ENCODE measurements at places on chromosomes 4 and X.
A peak's percentile ranks its signal among the peaks of the same experiment; 100 is the strongest.

DNA sequence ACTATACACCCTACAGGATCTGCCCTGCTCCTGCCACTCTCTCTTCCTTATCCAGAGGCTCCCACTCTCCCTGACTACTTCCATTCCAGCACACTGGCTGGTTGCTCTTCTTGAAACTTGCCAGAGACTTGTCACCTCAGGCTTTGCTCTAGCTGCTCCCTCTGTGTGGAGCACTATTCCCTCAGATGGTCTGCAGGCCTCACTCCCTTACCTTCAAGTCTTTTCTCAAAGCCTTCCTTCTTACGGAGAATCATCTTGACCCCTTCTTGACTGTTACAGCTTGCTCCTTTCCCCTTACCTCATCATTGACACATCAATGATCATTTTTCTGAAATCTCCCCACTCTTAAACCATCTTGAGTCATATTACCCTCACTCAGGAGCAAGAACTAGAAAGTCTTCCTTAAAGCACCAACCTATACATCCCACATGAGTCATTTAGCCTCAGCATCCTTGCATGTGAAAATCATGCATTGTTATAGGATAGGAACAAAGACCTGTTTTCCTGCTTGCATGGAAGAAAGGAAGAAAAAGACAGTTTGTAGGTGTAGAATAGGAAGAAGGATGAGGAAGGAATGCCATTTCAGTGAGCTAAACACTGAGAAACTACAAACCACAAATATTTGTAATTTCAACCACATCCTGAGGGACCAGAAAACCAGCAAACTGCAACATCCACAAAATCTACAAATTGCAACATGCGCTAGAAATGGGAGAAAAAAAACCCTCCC, 55.7 kb downstream of the ANTXR2 start:
- H3K27ac ChIP-seq = no peak overlapping the region
- H3K4me3 ChIP-seq = no peak overlapping the region

DNA sequence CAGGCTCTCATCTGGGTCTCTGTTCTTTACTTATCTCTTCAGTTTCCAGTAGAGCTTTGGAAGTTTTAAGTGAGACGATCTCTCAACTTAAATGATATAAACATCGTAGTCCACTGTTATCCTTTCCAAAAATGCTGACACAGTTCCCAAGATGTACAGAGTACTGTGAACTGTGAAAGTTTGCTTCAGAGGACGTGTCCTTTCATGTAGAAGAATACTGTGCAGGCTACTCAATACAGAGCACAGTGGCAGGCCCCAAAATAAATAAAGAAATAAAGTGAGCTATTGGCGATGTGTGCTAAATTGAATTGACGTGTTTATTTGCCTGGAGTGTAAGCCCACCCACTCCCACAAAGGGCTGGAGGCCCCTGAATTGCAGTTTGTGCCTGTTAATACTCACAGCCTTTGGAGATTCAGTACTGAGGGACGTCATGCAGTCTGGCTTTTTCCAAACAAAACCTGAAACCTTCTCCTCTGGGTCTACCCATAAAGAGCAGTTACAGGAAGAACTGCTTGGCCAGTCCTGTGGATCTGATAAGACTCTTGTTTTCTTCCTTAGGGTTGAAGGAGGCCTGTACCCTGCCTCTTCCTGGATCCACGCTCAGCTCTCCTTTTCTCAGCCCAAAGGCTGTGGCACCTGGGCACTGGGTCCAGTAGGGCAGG, 66.1 kb downstream of the SOWAHB start:
- no peak for DNase-seq
- H3K27ac ChIP-seq = peak overlapping the region; percentile 75
- no peaks in the 10 kb centered on the region for H3K27me3 ChIP-seq

- H3K27me3 ChIP-seq = no peaks in the 10 kb centered on the region
- H3K27ac ChIP-seq = no peak overlapping the region
- no peak for DNase-seq
- no peak overlapping the region for H3K4me3 ChIP-seq
- H3K36me3 ChIP-seq = peaks cover 48% of the 10 kb centered on the region
Measured at GRCh38 chr4:103168993-103169392, 29.1 kb downstream of the CENPE start.

DNA sequence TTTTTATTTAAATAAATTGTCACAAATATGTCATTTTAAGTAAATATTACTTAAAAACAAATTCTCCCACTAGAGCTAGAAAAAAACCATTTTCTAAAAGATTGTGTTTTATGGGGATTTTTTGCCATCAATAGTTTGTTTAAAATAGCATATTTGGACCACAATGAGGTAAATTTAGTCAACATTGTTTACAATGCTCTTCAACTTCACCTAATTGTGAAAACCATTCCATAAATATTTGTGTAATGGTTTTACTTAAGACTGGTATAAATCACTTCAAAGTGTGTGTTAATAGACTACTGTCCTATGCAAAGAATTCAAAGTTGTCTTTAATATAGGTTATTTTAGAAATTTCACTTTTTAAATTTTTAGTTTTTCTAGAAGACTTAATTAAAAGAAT, 1004.2 kb downstream of the PCDH18 start:
- H3K4me3 ChIP-seq = no peak overlapping the region
- H3K27me3 ChIP-seq = no peaks in the 10 kb centered on the region
- DNase-seq = no peak
- no peaks in the 10 kb centered on the region for H3K4me1 ChIP-seq
- no peaks in the 10 kb centered on the region for H3K36me3 ChIP-seq

- H3K36me3 ChIP-seq = no peaks in the 10 kb centered on the region
- H3K4me1 ChIP-seq = no peaks in the 10 kb centered on the region
- H3K27me3 ChIP-seq = no peaks in the 10 kb centered on the region
- no peak for DNase-seq
Measured at GRCh38 chr4:92099861-92100260, 203.9 kb upstream of the GRID2 start.

DNA sequence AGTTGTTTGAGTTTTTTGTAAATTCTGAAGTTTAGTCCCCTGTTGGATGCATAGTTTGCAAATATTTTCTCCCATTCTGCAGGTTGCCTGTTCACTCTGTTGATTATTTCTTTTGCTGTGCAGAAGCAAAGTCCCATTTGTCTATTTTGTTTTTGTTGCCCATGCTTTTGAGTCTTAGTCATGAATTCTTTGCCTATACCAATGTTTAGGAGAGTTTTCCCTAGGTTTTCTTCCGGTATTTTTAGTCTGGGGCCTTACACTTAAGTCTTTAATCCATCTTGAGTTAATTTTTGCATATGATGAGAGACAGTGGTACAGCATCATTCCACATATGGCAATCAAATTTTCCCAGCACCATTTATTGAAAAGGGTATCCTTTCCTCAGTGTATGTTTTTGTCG, 405.8 kb upstream of the RPS6KA3 start:
- H3K27ac ChIP-seq = no peak overlapping the region
- no peaks in the 10 kb centered on the region for H3K36me3 ChIP-seq
- DNase-seq = no peak
- H3K4me1 ChIP-seq = no peaks in the 10 kb centered on the region

GRCh38 chrX:95076449-95076848, 1402.4 kb downstream of the FAM133A start:
- DNase-seq = peak; percentile 75
- no peaks in the 10 kb centered on the region for H3K4me1 ChIP-seq
- no peaks in the 10 kb centered on the region for H3K27me3 ChIP-seq
- no peaks in the 10 kb centered on the region for H3K36me3 ChIP-seq

DNA sequence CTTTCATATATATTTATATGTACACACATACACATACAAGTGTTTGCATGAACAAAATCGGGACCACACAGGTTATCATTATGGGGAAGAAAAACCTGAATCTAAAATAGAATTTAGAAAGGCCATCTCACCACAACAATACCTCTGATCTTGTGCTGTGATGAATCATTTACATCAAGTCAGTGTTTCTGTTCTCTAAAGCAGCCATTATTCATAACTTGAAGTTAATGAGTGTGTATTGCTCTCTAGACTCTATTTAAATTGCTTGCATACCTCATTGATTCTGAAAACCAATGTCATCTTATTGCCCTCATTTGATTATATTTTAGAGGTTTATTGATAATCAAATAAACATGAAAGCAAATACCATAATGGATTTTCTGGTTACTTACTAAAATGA, 71.6 kb downstream of the FAM114A1 start:
- H3K27ac ChIP-seq = no peak overlapping the region
- no peak overlapping the region for H3K4me3 ChIP-seq
- no peaks in the 10 kb centered on the region for H3K4me1 ChIP-seq
- H3K27me3 ChIP-seq = no peaks in the 10 kb centered on the region
- H3K36me3 ChIP-seq = peaks cover 38% of the 10 kb centered on the region
- no peak for DNase-seq

- no peak for DNase-seq
- H3K36me3 ChIP-seq = no peaks in the 10 kb centered on the region
- no peaks in the 10 kb centered on the region for H3K27me3 ChIP-seq
- H3K27ac ChIP-seq = no peak overlapping the region
- H3K4me3 ChIP-seq = no peak overlapping the region
Measured at GRCh38 chrX:53133400-53133799, 39.5 kb downstream of the KANTR start.

GRCh38 chr4:106996490-106996889, 39.6 kb downstream of the DKK2 start:
- H3K36me3 ChIP-seq = no peaks in the 10 kb centered on the region
- no peak overlapping the region for H3K4me3 ChIP-seq
- DNase-seq = no peak
- no peaks in the 10 kb centered on the region for H3K4me1 ChIP-seq
- H3K27me3 ChIP-seq = no peaks in the 10 kb centered on the region
- no peak overlapping the region for H3K27ac ChIP-seq

DNA sequence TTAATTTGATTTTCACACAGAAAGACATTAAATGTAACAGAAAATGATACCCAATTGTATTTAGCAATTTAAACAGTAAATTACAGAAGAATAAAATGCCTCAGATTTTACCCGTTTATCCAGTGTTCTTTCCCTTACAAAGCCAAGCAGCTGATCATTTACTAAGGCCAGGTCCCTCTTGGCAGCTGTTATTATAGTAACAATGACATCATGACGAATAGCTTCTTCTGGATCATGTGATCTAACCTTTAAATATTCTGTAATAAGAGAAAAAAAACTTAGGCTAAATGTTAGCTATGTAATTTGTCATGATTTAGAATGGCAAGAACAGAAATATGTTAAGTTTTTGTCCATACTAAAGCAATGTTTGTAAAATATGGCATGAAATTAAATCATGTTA, 69.4 kb downstream of the PDS5A start:
- no peak for DNase-seq
- no peaks in the 10 kb centered on the region for H3K4me1 ChIP-seq
- H3K27me3 ChIP-seq = no peaks in the 10 kb centered on the region
- peaks cover 81% of the 10 kb centered on the region for H3K36me3 ChIP-seq
- no peak overlapping the region for H3K27ac ChIP-seq
- H3K4me3 ChIP-seq = no peak overlapping the region

DNA sequence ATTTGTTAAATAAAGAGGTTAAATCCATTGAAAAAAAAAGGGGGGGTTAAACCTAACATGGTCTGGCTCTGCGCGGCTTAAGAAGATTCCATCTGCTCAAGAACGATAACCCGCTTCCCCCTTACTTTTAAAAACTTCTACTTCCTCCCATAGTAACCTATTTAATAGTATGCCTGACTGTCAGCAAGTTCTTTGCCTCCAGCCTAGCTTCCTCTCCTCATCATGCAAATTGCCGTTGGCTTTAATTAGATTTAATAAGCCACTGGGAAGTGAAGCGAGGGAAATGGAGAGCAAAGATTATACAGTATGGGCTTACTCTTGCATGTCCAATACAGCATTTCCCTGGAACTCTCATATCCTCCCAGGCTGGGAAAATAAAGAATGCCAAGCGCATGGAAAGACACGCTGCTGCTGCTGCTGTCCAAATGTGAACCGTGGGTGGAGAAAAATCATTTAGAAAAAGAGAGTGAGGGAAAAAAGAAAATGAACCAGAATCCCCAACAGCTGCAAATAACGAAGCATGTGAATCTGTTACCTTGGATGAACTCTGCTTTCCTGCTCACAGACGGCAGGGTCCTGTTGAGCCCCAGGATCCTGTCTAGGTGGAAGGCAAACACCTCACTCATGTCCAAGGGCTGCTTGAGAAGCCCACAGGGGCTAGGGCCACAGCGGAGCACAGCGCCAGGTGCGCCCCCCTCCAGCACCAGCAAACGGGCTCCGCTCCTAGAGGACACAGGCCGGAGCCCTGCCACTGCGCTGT, 2.7 kb downstream of the GASK1B start:
- H3K4me3 ChIP-seq = no peak overlapping the region
- no peaks in the 10 kb centered on the region for H3K36me3 ChIP-seq
- no peaks in the 10 kb centered on the region for H3K27me3 ChIP-seq
- DNase-seq = no peak
- no peak overlapping the region for H3K27ac ChIP-seq

DNA sequence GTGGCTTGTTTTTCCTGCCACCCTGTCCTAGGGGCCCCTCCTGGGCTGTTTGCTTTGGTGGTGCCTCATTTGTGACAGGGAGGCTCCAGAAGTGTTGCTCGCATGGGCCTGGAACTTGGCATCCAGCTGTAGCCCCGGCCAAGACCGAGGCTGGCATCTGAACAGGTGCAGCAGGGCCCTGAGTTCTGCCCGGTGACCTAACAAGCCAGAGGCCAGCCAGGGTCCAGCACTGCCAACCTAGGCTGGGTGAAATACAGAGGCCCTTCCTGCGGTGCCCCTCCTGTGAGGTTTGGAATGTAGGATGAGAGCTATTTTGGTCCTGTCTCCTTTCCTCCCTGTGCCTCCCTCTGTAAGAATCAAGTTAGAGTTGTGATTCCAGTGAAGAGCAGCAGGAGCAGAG, 58.5 kb downstream of the STARD8 start:
- H3K4me3 ChIP-seq = no peak overlapping the region
- H3K27me3 ChIP-seq = no peaks in the 10 kb centered on the region
- no peak overlapping the region for H3K27ac ChIP-seq
- H3K36me3 ChIP-seq = no peaks in the 10 kb centered on the region

DNA sequence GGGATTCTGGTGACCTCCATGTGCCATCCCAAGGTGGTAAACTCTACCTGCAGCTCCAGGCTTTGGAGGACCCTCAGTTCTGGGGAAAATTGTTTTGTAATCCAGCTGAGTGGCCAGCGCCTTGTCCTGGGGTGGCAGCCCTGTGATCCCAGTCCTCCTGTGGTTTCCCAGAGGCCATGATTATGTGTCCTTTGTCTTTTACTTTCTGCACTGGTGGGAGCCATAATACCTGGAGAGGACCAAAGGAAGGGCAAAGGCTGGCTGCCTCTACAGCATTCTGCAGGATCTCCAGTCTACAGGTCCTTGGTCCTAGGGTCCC, 64.0 kb downstream of the NBDY start:
- no peaks in the 10 kb centered on the region for H3K4me1 ChIP-seq
- no peak overlapping the region for H3K27ac ChIP-seq
- no peaks in the 10 kb centered on the region for H3K27me3 ChIP-seq
- no peak overlapping the region for H3K4me3 ChIP-seq
